ENCODE measurements at places on chromosomes 6 and 20.

DNA sequence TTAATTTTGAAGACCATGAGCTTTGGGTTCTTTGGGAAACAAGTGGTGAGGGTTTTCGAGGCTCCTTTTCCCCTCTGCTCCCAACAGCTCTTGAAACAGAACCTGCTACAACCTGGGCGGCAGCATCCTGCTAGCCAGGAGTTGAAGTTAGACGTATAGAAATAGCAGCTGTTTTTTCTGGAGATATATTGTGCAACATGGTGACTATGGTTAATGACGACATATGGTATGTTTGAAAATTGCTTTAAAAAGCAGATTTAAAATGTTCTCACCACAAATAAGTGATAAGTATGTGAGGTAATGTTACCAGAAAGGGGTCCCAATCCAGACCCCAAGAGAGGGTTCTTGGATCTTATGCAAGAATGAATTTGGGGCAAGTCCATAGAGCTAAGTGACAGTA lies 138.9 kb downstream of the PDE7B start:
- DNase-seq, result no peak

DNA sequence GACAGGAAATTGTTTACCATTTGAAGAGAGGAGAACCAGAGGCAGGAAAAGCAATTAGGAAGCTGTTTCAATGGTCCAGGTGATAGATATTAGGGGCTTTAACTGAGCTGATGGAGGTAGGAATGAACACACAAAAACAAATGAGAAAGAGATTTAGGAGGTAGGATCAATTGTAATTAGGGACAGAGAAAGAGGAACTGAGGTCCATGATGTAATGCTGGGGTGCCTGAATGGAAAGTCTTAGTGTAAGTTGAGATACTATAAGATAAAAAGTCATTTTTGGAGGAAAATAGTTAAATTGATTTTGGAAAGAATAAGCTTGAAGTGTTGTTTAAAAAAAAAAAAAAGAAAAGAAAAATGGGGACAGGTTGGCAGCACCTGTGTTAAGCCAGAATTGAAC lies 58.5 kb upstream of the B3GAT2 start:
- no peak for DNase-seq

DNA sequence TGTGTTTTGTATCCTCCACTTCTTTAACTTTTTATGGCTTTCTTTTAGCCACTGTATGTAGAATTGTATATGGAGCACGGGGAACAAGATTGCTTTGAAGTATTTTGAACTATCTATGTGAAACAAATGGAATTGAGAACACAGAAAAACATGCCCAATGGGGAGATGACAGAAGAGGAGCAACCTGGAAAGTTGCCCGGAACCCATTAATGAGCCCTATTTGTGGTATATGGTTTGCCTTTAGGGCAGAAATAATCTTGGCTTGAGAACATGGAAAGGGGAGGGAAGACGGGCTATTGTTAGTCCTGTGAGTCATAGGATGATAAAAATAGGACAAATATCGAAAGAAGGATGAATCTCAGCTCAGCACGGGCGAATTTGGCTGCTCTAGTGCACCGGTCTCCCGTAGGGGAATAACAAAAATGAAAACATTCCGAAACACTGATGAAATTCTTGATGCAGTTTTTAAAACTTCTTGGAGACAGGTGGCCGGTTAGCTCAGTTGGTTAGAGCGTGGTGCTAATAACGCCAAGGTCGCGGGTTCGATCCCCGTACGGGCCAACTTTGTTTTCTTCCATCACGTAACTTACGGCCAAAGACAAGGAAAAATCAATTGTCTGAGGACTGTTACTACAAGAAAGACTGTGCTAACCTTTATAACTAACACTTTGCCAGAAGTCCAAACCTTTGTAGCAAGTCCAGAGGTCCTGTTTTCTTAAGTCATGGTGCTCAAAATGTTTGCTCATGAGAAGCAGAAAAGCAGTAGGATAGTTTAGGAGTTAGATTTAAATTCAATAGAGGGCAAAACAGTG lies 15.7 kb downstream of the HMGN4 start:
- peak; percentile 74 for DNase-seq

- DNase-seq, result no peak
These were observed 3.7 kb downstream of the BIRC7 start for GRCh38 chr20:63239431-63239830.

DNA sequence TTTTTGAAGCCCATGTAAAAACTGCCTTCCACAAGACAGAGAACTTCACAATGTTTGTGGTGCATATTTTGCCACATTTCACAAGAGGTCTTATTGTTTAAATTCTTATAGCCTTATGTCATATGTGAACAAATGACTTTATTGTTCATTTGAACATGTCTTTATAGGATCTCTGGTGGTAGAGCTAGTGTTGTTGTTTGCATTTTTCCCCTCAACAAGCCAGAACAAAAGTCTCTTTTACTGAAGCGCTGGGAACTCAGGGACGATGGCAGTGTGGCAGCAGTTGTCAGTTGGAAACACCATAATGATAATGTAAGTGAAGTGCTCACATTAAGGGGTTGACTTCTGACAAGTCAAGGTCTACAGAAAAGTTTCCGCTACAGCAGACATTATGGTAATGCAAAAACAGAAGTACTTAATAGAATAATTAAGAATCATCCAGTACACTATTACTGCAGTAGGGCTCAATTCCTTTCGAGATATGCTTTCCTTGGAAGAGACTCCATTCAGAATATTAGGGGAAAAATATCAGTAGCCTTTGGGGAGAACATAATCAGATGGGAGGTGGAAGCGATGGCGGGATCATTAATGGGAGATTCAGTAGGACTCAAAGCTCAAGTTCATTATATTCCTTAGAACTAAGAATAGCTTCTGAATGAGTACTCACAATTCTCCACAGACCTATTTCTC lies 180.0 kb downstream of the GJA10 start:
- DNase-seq, result no peak

DNA sequence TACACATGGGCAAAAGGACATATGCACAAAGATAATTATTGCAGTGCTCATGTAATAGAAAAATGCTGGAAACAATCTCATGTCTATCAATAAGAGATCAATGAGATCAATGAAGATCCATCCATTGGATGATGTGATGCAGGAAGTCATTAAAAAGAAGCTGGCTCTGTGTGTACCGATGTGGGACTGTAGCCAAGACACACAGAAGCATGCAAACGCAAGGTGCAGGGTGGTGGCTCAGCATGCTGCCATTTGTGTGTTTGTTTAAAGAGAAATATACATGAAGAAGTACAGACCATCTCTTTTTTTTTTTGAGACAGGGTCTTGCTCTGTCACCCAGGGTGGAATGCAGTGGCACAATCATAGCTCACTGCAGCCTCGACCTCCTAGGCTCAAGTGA lies 33.1 kb upstream of the KCNB1 start:
- no peak for DNase-seq

DNA sequence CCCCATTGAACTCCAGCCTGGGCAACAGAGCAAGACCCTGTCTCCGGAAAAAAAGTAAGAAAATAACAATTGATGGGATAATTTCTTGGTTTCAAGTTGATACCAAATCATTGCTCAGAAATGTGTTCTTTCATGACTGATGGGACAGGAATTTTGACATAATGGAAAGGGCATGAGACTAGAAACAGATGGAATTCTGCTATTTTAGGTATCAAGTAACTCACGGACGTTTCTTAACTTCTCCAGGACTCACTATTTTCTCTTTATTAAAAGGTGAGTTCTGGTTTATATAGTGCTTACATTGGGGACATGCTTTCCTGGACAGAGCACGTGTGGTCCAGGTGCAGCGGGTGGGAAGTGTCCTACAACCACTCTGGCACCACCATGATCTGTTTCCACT lies 6.0 kb upstream of the DSP start:
- DNase-seq, result no peak

DNA sequence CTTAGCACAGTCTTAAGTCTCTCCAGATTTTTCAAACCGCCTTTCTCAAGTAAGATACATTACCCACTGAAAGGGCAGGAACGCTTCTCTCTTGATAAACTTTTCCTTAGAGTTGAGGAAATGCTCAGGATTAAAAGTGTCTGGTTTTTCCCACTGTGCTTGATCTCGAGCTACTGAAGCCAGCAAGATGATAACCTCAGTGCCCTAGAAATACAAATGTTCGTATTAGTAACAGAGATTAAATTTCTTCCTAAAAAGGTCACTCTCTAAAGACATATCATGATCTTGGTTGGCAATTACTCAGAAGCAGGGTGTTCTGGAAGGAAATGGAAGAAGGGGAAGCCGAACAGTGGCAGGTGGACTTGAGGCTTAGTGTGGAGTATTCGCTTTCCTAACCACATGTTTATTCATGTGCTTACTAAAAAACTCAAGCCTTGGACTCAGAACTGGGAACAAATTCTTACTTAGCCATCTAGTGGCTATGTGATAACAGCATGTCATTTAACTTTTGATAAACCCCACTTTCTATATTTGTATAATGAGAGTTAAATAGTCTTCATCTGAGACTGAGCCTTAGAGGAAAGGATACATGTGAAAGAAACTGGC lies 20.1 kb downstream of the C6orf141 start:
- DNase-seq, result no peak

DNA sequence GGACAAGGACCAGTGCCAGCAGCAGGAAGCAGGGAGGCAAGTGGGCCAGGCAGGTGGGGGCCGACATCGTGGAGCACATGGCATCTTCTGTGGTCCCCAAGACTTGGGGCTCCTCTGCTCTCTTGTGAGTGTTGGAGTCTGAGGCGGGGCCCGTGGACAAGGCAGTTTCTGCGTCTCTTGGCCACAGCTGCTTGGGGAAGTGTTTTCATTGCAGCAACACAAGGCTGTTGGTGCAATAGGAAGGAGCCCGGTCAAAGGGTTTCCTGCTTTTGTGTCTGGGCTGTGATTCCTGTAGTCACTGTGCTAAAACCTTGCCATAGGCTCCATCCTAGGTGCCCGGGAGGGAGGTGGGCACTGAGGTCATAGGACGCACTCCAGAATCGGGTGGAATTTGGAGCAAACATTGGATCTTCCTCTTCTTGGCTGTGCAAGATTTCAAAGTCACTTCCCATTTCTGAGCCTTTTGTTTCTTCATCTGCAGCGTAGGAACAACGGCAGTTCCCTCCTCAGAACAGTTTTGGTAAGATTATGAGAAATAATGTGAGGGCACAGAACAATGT lies at the start of gene SIRPB2:
Gene SIRPB2 (minus strand): TSS at position 140 of the 560 bp plus-strand sequence. CDS start 61 bp downstream, at position 79.
- no peak for DNase-seq

DNA sequence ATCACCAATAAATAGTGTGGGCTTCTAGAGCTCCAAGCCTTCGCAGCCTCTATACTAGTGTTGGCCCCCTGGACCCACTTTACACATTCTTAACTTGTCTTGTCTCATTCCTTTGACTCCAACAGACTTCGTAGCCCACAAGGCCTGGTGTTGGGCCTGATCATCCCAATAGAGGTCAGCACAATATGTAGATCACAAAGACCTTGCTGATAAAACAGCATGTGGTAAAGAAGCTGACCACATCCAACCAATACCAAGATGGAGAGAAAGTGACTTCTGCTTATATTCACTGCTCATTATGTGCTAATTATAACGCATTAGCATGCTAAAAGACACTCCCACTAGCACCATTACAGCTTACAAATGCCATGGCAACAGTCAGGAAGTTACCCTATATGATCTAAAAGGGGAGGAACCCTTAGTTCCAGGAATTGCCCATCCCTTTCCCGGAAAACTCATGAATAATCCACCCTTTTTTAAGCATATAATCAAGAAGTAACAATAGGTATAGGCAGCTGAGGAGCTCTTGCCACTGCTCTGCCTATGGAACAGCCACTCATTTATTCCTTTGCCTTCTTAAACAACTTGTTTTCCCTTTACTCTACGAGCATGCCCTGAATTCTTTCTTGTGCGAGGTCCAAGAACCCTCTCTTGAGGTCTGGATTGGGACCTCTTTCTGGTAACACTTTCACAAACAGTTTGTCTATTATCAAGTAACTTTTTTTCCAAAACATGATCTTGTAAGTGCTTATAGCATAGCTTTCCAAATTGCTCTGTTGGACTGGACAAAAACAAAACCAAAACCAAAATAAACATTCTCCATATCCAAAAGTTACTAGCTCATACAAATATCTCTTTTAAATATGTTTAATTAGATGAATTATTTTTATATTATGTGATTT lies 54.6 kb upstream of the ECHDC1 start:
- DNase-seq, result no peak

DNA sequence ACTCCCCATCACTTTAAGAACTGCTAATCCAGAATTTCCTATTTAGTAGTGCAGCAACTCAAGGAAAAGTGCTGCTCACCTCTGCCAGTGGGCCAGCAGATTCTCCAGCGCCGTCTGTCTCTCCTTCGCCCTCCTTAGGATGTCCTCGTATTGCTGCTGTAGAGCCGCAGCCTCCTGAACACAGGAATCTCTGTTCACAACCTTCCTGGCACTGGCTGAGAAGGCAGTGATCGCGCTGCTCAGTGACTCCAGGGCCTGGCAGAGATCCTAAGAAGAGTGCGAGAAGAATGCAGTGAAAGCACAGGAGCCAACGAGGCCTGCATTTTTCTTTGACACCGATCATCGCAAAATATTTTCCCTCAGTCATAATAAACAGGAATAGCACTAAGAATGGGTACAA lies 209.0 kb downstream of the SYNE1 start:
- DNase-seq, result no peak

- no peak for DNase-seq
These were observed 653.8 kb downstream of the MMUT start for GRCh38 chr6:48809245-48809644.

- no peak for DNase-seq
These were observed 69.0 kb downstream of the SMLR1 start for GRCh38 chr6:130896249-130896648.

GRCh38 chr6:146546443-146547043 lies 2.9 kb downstream of the RAB32 start:
- no peak for DNase-seq

GRCh38 chr20:47927385-47927851 lies 142.1 kb upstream of the SULF2 start:
- DNase-seq, result no peak
